Activated B cell treated with CpG ODN at 0.5 μM for 24 hours (primary cell): ENCODE measurements at places on chromosomes 6 and 20.

DNA sequence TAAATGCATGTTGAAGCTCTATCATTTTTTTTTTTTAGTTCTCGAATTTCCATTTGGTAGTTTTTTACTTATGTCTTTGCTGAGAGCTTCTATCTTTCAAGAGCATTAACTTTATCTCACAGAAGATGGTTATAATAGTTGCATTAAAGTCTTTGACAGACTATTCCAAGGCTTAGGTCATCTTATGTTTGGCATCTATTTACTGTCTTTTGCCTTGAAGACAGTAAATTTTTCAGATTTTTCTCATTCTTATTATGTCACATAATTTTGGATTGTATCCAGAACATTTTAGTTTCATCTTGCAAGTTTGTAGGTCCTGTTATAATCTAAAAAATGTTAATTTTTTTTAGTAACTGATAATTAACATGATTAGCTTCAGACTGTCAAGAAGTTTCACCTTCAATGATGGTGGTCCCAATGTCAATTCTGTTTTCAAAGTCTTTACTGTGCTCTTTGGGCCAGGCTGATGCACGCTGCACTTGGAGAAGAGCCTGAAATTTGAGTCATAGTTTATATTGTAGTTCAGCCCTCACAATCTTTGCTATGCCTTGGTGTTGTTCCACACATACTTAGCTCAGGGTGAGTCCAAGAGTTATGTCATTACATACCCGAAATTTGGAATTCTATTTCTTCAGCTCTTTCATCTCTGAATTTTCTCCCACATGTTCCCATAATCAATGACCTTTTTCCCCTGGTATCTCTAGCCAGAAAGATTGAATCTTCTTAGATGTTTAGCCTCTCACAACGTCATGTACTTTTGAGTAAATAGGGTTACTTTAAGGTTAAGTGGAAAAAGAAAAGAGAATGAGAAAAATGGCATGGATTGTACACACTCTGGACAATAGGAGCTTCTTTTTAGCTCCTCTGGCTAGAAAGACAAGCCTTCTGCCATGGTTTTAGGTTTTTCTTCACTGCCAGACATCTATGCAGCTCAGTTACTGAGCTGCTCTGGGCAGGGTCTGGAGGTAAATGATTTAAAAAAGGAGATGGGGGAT lies 110.3 kb upstream of the BTBD3 start:
- no peak for DNase-seq

DNA sequence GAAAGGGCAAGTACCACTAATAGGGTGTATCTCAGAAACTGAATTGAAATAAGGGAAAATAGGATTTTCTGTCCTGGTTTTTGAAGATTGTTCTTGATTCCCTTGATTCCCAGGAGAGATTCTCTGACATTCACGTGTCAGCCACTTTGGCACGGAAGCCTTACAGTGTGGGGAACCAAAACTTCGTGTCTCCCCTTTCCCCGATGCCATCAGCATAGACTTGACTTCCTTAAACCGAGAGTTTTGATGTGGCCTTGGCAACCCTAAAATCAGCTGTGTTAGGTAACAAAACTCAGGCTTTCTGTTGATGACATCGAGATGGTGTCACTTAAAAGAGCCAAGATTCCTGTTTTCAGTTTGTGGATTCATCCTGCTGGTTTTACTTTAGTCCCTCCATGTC lies 7.5 kb downstream of the HMGN4 start:
- DNase-seq, result no peak

DNA sequence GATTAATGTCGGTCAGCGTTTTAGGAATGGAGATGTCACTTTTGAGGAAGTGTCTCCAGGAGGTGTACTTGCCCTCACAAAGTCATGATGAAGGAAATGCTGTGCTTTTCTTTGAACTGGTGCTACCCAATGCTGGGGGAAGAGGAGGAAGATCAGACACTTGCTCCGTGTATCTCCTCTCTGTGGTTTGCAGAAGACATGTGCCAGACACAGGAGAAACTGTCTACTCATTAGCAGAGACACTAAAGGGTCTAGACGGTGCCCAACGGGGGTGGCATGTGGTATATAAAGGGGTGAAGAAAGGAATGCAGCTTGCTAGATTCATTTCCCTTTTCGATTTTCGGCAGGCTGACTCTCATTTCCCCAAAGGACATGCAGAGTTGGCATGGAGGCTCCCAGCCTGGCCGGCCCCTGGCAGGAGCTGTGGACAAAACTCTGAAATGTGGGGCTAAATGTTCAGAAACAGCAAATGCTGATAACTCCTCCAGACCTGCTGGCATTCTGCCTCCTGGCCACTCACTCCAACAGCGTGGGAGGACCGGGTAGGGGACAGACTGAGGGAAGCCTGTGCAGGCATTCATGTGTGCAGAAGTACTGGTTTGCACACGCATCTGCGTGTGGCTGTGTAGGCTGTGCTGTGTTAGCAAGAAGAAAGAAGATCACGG lies 59.6 kb upstream of the QKI start:
- peak; percentile 16 for DNase-seq

DNA sequence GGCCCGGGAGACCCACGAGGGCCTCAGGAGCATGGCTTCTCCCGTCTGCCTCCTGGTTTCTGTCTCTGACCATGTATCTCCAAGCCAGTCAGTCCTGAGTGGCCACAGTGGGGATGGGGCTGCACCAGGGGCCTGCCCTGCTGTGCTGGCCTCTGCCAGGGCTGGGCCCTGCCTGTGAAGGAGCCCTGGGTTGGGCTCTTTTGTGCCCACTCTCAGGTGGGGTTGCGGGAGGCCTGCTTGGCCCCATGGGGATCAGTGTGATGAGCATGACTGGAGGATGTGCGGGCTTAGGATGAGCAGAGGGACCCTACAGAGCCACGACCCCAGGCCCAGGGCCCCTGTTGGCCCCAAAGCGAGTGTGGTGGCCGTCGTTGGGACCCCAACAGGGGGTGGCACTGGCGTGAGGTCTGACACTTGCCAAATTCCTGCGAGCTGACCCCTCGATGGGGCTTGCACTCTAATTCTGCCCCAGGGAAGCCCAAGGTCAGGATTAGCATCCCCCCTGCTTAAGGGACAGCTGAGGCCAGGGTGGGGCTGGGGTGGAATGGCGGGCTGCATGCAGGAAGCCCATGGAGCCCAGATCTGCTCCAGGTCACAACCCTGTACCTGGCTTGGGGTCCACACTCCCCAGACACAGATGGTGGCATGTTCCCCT lies 90.0 kb upstream of the BHLHE23 start:
- DNase-seq, result no peak

DNA sequence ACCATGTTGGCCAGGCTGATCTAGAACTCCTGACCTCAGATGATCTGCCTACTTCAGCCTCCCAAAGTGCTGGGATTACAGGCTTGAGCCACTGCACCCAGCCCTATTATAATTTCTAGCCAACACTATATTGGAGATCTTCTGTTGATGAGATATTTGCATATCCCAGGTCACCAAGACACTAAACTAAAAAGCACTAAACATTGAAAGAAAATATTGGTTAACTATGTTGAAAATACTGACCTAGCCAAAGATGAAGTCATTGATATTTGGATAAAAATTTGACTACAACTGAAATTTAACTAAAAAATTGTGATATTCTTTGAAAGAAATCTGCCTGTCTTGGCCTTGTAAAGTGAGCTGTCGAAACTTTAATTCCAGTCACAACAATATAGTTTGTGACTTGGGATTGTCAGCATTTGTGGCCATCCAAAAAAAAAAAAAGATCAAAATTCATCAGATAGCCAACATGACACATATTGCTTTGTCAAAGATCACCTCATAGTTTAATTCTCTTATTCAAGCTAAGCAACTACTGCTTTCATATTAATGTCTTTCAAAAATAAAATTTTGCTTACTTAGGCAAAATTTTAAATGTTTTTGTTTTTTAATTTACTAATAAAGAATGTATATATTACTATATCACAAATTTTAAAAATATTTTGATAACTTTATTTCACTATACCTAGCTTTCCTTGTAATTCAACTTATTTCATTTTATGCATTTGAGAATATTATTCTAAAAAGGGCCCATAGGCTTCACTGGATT lies 6.3 kb upstream of the NT5E start:
- DNase-seq, result no peak

DNA sequence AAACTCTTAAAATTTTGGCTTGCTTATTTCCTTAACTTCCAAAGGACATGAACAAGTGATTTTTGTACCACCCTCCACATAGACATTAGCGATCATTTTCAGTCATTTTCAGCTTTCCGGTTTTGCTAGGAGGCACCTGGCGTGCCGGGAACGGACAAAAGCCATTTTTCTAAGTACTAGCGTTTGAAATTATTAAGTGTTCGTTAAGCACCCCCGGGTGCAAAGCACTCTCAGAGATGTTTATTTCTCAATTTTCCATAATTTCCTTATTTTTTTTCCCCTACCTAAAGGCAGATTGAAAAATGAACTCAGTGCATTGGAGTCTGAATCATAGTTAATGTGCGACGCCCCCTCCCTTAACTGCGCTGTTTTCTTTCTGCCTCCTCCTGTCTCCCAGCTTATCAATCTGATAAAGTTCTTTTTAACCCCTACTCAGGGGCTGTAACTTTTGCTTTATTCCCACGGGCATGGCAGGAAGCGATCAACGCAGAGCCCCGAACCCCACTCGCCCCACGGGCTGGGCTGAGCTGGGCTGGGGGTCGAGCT lies 58.2 kb downstream of the ZNF831 start:
- no peak for DNase-seq

DNA sequence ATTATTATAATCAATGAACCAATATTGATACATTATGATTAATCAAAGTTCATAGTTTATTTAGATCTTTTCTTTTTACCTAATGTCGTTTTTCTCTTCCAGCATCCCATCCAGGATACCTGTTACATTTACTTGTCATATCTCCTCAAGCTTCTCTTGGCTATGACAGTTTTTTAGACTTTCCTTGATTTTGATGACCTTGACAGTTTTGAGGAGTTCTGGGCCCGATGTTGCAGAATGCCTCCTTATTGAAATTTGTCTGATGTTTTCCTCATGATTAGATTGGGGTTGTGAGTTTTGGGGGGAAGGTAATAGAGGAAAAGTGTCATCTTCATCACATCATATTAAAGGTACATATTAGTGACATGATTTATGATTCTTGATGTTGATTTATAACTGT lies 3.8 kb upstream of the SIRPD start:
- DNase-seq, result no peak

DNA sequence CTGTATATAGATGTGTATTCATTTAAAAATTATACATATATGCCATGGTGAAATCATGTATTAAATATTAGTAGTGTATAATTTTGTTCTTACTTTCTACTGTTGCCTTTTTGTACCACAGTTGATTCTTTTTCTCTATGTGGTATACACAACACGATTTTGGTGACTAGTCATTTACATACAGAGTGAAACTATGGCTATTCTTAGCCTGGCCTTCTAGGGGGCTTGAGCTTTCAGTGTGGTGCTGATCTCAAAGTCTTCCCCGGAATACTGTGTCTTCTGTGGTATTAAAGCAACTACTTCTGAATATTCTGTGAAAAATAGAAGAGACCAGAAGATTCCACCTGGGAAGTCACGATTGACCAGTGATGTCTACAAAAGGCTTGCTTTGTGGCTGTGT lies 301.9 kb downstream of the UTRN start:
- no peak for DNase-seq

GRCh38 chr6:501891-502601 lies 110.5 kb downstream of the IRF4 start:
- peak; percentile 25 for DNase-seq

DNA sequence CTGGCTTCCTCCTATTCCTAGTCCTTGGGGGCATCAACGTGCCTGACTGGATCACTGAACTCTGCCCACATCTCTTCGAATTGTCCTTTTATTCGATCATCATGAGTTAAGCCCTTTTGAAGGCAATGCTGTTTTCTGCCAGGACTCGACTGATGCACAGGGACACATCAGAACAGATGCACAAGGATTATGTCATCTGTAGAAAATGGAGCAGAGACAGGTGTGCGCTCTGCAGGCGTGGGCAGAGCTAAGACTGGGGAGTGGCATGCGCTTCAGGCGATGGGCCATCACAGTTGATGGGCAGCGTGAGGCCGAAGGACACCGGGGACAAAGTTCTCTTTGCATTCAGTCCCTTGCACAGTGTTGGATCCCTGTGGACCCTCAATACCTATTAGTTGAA lies 13.1 kb downstream of the GABRR1 start:
- no peak for DNase-seq

DNA sequence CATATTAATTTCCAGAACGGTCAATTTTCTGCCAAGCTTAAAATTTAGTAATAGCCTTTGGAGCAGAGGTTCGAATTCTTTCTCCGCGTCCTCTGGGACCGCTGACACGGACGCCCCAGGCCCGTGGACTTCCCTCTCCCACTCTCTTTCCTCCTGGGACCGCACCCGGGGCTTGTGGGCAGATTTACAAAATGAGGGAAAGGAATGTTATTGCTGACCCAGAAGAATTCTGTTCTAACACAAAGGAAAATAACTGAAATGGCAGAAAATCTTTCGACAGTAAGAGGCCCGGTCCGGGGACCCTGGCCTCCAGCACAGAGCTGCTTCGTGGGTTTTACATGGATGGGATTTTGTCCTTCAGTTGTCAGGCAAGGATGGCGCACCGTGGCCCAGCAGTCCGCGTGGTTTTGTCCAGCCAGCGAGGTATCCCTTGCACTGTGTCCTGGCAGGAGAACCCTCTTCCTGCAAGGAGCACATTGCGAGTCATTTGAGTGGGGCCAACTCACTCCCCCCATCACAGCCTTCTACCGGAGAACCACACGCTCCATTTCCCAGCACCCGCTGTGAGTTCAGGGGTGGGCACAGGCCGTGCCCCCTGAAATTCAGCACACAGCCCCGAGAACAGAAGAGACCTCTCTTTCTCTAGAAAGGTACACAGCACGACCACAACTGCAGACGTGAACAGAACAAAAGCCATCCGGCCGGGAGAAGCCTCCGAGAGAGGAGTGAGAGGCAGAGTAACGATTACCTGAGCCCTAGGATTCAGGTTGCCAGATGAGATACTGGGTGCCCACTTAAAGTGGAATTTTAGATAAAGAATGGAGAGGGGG lies 106.0 kb upstream of the AFDN start:
- no peak for DNase-seq

- no peak for DNase-seq
Measured at GRCh38 chr6:21003780-21004541, 469.7 kb downstream of the CDKAL1 start.

GRCh38 chr20:35000311-35000921 lies 44.7 kb downstream of the MYH7B start:
- no peak for DNase-seq

- DNase-seq, result peak; percentile 48
Measured at GRCh38 chr6:37007340-37008043, 2.0 kb downstream of the FGD2 start.

DNA sequence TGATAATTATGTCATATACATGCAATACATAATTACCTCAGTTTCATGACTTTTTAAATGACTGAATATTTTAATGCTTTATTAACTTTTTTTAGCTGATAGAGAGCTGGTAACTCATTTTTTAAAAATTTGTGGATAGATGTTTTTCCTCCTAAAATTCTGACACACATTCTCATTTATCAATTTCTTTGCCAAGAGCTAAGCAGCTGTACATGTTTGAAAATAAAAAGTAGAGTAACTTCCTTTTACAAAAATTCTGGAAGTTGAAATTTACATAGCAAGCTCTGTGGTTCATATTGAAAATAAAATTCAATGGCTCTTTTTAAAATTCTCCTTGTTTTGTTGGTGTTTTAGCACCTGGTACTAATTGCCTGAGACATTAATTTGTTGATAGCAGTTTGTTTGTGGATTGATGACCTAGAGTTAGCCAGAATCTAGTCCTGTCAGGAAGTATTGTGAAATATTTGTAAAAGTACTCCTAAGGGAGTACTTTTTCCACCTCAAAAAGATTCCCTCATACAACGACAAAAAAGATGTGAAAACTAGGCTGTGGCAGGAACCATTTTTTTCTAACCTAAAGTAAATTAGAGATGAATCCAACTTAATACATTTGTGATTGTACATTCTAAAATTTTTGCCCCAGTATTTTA lies 621.8 kb downstream of the BCKDHB start:
- DNase-seq, result no peak

GRCh38 chr6:165662749-165663376 lies at the start of gene PDE10A:
PDE10A (minus strand) TSS chr6:165663241; CDS start chr6:165662811, 430 bp downstream.
- no peak for DNase-seq
